Activated naive CD4-positive, alpha-beta T cell (primary cell): ENCODE measurements at places on chromosomes 2 and 18.

DNA sequence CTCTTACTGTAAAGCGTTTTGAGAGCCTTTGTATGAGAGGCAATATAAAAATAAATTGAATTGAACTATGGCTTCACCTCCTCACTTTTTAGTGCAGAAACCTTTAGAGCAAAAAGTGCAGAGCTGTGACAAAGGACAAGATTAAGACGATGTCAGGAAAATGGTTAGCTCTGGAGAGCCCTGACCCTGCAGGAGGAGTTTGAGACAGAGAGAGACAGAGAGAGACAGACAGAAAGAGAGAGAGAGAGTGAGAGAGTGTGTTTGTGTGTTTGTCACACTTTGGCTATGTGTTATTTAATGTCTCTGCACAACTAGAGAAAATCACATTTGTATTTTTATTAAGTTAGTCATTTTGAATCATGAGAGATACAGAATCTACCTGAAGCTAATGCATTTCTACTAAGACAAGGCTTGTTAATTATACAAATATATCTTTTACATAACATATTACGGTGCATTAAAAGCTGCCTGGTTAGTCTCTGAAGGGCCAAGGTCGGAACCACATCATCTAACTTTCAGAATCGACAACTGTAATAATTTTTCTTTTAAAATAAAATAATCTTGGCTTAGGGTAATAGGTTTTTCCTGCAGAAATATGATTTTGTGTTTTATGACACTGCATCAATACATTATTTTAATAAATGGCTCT, 423.5 kb upstream of the ZEB2 start:
- no peak for DNase-seq

- no peak for DNase-seq
Measured at GRCh38 chr18:32042337-32042736, 23.7 kb downstream of the RNF125 start.

DNA sequence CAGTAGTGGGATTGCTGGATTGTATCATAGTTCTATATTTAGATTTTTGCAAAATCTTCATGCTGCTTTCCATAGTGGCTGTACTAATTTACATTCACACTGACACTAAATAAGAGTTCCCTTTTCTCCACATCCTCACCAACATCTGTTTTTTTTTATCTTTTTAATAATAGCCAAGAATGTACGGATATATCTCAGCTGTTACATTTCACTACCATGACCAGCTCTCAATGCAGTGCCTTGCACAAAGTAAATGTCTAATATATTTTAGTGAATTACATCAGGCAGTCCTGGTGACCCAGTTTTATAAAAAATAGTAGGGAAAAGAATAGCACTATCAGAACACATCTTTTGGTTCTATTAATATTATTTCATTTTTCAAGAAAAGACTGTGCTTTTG, 161.8 kb downstream of the LNPK start:
- DNase-seq = no peak

DNA sequence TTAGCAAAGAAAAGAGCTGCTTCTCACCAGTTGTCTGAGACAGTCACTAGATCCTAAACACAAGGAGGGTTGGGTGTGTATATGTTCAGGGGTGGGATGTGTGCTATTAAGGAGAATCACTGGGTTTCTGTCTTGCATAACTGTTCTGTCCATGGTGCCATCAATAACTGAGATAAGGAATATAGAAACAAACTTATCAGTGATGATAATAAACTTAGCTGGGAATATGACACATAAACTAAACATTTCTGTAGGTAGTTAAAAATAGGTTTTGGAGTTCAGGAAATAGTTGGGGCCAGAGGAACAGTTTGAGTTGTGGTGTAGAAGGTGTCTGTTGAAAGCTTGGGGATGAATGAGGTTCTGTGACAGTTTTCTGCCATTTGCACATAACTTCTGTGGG, 17.4 kb downstream of the NAPG start:
- DNase-seq = no peak

GRCh38 chr18:80154293-80154692, 45.2 kb downstream of the ADNP2 start:
- no peak for DNase-seq

- no peak for DNase-seq
Measured at GRCh38 chr2:218733171-218734021, 22.8 kb downstream of the TTLL4 start.

DNA sequence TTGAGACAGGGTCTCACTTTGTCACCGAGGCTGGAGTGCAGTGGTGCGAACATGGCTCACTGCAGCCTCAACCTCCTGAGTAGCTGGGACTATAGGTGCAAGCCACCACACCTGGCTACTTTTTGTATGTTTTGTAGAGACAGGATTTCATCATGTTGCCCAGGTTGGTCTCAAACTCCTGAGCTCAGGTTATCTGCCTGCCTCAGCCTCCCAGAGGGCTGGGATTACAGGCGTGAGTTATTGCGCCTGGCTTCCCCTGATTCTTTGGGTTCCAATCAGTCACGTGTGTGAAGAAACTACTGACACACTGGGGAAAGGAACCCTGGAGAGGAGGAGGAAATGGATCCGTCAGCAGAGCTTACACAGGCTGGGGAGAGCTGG, 22.3 kb upstream of the RAB10 start:
- no peak for DNase-seq

- DNase-seq = no peak
Measured at GRCh38 chr2:107698861-107699260, 127.8 kb upstream of the RGPD4 start.

GRCh38 chr2:118880501-118880900, 33.1 kb upstream of the EN1 start:
- no peak for DNase-seq

DNA sequence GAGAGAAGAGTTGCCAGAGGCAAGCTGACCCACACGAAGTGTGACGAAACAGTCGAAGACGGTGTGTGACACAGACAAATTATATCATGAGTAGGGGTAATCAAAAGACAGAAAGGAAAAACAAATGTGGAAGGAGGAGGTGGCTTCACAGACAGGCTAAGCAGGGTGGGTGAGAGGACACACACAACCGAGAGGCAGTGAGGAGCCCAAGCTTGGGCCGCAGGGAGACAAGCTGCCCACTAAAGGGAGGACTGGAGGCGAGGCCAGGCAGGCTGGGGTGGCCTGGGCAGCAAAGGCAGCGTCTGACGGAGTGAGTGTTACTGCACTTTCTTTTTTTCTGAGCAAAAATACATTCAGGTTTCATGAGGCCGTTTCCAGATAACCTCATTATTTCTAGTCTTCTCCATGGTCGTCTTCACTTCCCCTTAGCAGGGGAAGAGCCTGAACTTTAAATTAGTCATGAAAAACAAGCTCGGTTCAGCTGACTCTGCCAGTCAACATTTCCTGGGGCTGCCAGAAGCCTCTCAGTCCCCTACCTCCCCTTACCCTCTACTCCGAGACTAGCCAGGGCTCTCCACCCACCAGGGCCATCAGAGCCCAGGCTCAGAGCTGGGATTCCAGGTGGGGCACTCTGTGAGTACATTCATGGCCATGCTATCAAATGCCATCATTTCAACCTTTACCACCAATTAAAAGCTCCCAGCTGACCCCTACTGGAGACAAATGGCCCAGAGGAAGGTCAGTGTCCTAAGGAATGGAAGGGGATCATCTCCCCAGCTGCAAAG, 13.8 kb upstream of the ZFP36L2 start:
- DNase-seq = no peak

DNA sequence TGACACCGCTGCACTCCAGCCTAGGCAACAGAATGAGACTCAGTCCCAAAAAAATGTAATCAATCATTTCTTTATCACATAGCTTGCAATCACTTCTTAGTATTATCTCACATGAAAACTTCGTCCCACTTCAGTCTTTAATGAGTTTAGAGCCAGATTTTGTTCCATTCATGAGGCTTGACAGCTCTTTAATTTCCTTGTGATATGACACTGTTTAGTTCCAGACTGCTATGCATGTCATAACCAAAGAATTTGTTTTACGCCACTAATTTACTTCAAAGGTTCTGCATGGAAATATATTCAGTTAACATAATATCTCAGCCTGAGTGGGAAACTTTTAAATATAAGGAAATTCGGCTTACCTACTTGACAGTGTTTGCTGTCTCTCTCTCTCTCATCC, 113.1 kb downstream of the ZNF532 start:
- no peak for DNase-seq

- DNase-seq = no peak
Measured at GRCh38 chr18:80202264-80202998, 44.9 kb downstream of the PARD6G start.

DNA sequence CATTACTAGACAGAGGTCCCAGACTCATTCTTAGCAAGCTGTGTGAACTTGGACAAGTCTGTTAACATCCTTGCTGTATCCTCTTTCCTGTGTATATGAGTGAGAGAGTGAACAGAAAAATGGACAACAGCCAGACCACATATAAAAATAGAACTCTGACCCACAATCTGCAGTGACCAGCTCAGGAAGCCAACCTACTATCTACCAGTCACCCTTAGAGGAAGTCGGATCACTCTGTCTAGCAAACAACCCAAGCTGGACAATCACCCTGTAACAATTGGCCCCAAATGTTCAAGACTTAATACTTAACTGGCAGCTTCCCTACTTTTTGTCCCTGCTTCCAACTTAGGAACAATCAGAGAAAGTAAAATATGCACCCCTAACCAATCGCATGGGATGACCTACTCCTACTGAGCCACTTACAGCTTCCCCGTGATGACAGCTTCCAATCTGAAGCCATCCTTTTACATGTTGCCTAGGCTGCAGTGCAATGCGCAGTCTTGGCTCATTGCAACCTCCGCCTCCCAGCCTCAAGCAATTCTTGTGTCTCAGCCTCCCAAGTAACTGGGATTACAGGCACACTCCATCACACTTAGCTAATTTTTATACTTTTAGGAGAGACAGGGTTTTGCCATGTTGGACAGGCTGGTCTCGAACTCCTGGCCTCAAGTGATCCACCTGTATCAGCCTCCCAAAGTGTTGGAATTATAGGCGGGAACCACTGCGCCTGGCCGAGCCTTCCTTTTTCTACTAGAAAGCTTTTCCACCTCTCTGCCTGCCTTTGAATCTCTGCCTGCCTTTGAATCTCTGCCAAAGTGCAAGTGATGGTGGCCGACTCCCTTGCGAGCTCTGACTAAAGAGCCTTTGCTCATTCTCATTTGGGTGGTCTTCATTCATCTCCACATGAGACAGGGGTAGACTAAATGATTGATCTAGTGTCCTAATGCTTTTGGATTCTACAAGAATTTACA, 158.3 kb upstream of the NDUFV2 start:
- no peak for DNase-seq

- DNase-seq = no peak
Measured at GRCh38 chr2:188693111-188693510, 281.1 kb upstream of the COL3A1 start.
